Large intestine (tissue), 12 donors: ENCODE measurements at places on chromosomes 11 and 22.

GRCh38 chr11:7969756-7970646 lies 4.8 kb upstream of the NLRP10 start:
- no peak for DNase-seq

DNA sequence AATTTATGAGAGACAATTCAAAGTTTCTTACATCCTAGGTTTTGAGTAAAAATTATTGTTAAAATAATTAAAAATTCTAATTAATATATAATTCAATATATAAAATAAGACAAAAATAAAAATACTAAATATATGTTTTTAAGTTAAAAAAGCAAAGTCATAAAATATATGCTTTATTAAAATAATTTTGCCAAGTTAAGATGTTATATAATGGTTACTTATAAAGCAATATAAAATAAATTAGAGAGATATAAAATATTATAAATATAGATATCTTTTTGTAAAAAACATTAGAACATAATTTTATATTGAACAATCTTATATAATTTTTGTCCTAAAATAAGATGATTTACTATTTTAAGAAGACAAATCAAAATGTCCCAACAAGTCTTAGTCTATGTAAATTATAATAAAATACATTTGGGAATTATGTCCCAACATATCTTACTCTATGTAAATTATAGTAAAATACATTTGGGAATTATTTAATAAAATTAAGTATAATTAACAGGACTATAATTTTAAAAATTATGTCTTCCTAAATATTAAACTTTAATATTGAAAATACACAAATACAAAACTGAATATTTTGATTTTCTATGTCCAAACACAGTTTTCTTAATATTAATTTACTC lies 67.7 kb upstream of the TOP3B start:
- DNase-seq: no peak

DNA sequence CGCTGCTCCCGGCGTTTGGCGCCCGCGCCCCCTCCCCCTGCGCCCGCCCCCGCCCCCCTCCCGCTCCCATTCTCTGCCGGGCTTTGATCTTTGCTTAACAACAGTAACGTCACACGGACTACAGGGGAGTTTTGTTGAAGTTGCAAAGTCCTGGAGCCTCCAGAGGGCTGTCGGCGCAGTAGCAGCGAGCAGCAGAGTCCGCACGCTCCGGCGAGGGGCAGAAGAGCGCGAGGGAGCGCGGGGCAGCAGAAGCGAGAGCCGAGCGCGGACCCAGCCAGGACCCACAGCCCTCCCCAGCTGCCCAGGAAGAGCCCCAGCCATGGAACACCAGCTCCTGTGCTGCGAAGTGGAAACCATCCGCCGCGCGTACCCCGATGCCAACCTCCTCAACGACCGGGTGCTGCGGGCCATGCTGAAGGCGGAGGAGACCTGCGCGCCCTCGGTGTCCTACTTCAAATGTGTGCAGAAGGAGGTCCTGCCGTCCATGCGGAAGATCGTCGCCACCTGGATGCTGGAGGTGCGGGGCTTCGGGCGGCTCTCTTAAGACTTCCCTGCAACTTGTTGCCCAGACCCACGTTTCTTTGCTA lies at the start of gene CCND1:
Gene CCND1 (plus strand): TSS at position 162 of the 587 bp plus-strand sequence. CDS start 158 bp downstream, at position 320.
- DNase-seq: peak; percentile 85

DNA sequence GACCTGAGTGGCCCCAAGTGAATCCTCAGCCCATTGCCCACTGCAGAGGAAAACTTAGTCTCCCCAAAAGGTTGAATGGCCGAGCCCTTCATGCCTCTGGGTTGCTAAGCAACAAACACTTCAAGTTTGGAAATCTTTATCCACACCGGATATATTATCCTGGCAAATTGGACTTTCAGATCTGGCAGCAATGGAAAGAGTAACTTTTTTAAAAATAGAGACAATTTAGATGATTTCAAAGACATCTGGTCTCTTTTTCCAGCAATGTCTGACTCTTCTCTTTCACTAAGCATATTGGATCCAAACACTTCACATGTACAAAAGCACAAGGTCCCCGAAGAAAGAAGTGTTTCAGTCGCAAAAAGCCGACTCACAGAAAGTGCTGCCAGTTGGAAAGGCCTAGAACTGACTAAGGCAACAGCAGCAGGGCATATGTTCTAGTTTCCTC lies 505.3 kb downstream of the SOX6 start:
- no peak for DNase-seq

- DNase-seq: no peak
Measured at GRCh38 chr11:67060111-67060522, 3.5 kb downstream of the RHOD start.
